ENCODE measurements at places on chromosomes 2 and 18.
A peak's percentile ranks its signal among the peaks of the same experiment; 100 is the strongest.

DNA sequence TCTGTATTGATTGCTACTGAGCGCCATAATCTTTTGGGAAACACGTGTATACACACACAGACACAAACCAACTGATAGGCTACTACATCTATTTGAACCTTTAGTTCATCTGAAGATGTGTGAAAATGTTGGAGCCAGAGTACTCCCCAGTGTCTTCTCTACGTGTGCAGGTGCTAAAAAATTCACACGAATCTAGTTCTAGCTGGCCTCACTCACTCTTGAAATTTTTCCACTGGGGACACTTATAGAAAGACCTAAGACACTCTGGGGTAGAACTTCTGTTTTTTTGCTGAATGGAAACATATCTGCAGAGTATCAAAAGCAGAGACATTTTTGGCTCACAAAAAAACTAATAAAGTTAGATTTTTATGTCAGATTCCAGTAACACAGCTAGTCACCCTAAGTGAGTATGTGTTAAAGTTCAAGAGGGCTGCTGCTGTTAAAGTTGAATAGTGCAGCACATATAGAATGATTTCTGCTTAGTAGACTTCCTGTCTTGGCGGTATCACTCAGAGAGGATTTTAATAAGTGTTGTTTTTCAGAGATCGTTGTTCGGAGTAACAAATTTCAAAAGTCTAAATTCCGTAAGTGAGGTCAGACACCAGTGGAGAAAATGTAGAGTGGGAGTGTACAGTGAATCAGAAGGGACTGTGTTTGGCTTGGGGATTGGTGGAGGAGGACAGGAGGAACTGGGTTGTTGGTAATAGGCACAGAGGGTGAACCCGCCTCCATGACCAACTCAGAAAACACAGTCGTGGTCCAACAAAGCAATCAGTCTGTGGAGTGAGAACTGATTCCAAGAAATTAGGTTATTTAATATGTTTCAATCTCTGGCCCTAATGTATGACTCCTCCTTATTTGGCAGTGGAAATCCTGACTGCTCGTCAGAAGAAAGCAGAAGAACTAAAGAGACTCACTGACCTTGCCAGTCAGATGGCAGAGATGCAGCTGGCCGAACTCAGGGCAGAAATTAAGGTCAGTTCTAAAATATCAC, 43.1 kb downstream of the KCTD18 start:
- DNase-seq = peak; percentile 24

DNA sequence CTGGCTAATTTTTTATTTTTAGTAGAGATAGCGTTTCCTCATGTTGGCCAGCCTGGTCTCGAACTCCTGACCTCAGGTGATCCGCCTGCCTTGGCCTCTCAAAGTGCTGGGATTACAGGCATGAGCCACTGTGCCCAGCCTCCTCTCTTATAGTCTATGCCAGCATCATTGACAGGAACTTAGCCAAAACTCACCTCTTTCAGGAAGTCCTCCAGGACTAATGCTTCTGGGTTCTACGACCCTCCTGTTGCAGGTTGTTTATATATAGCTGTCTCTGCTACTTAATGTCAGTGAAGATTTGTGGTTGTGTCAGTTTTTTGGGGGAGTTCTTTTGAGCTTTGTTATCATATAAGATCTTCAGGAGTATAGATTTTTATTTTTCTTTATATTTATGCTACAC, 112.1 kb upstream of the CDC42EP3 start:
- DNase-seq = no peak

GRCh38 chr2:237645261-237645660, 17.9 kb downstream of the LRRFIP1 start:
- no peak for DNase-seq

DNA sequence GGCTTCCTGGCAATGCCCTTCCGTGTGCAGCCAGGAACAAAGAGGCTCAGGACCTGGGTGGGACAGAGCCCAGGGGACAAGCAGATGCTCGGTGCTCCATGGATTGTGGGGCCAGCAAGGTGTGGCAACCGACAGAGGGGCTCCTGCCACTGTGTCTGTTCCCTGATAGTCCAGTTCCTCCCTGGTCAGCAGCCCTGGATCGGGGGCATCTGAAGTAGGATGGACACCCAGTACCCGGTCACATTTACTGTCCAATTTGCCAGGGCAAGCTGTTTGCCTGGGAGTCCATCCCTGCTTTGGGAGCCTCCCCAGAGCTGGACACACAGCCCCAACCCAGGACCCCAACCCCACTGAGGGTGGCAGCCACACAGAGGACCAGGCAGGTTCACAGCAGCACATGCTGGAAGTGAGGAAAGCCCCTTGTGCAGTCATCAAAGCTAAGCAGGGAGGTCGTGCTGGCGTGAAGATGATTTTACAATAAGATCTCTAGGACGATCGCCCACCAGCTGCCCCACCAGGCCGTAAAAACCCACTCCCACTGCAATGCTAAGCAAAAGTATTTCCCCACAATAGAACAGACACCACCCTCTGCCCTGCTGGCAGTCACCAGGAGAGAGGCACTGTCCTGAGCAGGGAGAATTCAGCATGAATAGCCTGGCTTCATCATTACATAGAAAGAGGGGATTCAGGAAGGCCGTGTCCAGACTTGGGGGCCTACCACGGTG, 141.7 kb downstream of the NDUFA10 start:
- DNase-seq = no peak

DNA sequence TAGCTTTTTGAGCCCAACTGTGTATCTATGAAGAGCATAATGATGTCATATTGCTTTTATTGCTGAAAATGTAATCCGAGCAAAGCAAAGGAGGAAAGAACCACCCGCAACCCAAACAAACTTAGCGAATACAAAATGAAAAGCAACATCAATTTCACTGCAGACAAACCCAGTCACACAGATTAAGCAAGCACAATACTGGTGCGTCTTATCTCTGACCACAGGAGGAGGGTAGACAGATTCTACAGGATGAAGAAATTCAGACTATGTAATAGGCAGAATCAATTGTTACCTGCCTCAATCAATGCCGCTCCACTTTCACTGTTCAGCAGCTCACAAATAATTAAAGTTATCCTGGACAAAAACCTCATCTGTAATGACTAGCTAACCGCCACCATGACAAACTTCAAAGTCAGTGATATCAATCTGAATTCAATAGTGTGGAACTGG, 115.5 kb upstream of the SP3 start:
- no peak for DNase-seq

DNA sequence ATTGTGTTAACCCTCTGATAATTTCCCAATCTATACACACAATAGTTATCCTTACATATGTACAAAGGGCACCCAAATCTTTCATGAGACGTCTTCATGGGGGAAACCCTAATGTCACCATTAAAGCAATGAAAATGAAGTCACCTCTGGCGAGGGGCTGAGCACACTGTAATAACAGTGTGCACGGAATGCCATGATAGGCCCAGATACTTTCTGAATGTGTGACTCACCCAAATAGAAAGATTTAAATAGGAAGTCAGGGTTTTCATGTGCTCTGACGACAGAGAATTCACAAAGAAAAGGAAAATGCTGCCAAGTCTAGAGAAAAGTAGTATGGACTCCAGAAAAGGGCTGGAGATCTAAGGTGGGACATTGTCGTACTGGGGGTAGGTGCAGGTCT, 128.3 kb downstream of the SATB2 start:
- peak; percentile 28 for DNase-seq

GRCh38 chr2:96117701-96118588, 1.6 kb upstream of the ADRA2B start:
- no peak for DNase-seq

GRCh38 chr2:82158150-82158549, 1853.6 kb upstream of the LRRTM1 start:
- DNase-seq = no peak

GRCh38 chr2:121723316-121723715, 13.4 kb downstream of the NIFK start:
- no peak for DNase-seq

DNA sequence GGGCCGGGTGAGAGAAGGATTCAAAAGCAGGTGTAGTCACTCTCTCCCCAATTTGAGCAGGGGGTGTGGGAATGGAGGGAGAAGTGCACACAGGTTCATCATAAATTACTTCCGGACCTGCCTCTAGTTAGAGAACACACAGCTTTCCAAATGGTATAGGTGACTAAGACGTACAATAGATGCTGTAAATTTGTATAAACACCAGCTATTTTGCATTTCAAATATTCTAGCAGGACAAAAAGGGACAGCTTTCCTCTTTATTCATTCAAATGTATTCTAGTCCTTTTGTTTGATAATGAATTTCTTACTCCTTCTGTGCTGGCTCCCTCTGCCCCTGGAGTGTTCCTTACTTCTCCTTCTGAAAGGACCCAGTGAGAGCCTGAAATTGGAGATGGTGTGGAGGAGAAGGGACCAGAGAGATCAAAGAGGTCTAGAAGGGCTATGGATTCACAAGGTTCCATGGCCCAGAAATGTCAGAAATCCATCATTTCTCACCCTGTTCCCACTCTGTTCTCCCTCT, 53.2 kb upstream of the SH3BP4 start:
- DNase-seq = no peak

GRCh38 chr2:39730276-39730675, 48.8 kb downstream of the THUMPD2 start:
- no peak for DNase-seq

GRCh38 chr2:162560291-162560690, 216.4 kb downstream of the GCA start:
- DNase-seq = no peak

GRCh38 chr2:95316466-95317122, 19.4 kb downstream of the KCNIP3 start:
- DNase-seq = peak; percentile 73

- no peak for DNase-seq
These were observed 3.5 kb downstream of the TMEM200C start for GRCh38 chr18:5891854-5892215.

DNA sequence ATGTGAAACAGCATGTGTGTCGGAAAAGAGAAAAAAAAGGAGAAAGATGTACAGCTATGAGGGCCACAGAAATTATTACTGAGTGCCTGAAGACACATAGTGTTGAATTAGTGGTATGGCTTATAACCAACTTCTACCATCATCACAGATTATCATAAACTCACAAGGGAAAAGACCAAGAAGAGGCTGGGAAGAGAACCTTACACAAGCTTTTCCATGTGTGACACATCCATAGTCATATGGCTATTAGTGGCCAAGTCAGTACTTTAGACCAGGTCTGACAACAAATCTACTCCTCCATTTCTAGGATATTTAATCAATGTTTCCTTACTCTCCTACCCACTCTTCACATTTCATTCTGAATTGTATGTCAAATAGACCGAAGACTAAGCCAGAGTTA, 3.5 kb upstream of the GALNT5 start:
- DNase-seq = peak; percentile 51

- DNase-seq = no peak
These were observed 34.9 kb upstream of the APCDD1 start for GRCh38 chr18:10419420-10420103.

GRCh38 chr18:79949697-79950487, 1.6 kb downstream of the SLC66A2 start:
- DNase-seq = no peak

DNA sequence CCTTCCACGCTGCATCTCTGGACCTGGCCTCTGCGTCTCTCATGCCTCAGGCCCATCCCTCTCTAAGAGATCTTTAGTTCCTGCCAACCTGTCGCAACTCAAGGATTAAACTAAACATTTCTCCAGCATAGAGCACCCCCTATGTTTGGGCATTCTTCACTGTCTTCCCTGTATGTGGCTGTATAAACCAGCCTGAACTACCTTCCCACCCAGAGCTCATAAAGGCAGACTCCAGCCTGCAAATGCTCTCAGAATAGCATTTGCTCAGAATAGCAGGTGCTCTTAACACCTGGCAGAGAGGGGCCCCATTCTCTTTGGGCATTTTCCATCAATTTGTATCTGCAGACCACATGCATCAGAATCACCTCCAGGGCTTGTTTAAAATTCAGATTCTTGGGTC, 83.4 kb downstream of the EHD3 start:
- no peak for DNase-seq

DNA sequence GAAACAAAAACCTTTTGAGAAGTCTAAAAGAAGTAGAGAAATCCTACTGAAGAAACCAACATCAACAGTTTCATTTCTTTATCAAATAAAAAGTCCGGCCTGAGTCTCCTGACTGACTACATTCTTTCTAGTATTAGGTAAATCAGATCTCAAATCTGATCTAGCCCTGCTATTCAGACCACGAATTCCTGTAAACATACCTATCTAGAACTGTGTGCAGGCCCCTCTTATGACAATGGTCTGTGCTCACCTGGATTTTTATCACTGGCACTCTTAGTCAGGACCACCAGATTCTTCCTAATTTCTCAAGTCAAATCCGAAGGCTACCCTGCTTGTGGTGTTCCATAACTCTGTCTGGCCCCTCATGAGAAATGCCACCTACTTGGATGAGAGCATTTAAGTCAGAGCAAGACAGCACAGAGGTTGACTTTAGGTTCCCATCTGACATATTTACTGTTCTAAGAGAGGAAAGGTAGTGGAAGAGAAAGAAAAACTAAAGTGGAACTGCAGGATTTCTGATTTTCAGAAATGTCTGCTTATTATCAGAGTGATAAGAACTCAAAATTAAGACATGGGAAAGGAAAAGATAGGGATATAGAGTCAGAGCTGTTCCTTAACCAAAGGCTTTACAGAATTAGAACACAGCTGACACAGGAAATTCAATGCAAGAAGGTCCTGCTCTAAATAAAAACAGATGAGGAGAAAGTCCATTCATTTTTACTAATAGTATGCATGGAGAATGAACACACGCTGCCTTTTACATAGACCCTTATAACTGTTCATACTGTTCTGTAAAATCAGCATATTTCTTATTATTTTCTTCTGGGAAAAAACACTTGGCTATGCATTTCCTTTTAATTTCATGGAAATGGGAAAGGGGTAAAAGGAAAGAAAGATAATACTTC, 56.5 kb downstream of the SLC8A1 start:
- DNase-seq = peak; percentile 27

GRCh38 chr2:209305746-209306196, 118.1 kb upstream of the MAP2 start:
- DNase-seq = no peak

GRCh38 chr2:159073256-159073655, 104.8 kb downstream of the TANC1 start:
- DNase-seq = peak; percentile 51

DNA sequence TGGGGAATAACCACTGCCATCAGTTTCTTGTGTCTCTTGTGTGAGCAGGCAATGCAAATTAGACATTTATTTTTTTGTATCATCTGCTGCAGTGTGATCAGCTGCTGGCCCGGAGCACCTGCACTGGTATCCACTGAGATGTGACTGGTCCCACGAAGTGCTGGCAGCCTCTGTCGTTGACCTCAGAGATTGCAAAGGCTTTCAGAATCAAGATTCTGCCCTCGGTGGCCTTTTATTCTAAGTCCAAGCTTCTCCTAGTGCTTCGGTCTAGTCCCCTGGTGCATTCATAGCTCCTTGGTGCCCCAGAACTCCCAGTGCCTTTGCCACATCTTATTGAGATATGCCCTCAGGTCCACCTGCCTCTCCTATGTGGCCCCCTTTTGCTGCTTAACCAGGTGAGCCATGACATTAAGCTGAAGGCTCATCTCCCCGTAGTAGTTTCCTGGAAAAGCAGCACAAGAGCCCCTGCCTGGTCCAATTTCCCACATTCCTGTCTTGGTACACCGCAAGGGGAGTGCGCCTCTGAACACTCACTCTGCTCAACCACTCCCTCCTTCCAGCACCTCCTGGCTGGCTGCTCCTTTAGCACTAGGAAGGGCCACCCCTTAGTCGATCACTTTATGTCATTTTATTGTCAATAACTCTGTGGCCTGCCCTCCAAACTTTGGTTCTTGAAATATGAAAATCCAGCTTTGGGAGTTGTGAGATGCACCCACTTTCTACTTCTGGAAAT, 27.1 kb upstream of the MARCO start:
- DNase-seq = no peak

GRCh38 chr2:981759-982158, 31.1 kb downstream of the SNTG2 start:
- DNase-seq = no peak

GRCh38 chr2:109507217-109507616, 106.5 kb downstream of the SEPTIN10 start:
- DNase-seq = no peak
